ENCODE measurements at places on chromosomes 7 and 10.

- DNase-seq: no peak
These were observed 639 bp downstream of the TSPAN13 start for GRCh38 chr7:16753932-16754855.

DNA sequence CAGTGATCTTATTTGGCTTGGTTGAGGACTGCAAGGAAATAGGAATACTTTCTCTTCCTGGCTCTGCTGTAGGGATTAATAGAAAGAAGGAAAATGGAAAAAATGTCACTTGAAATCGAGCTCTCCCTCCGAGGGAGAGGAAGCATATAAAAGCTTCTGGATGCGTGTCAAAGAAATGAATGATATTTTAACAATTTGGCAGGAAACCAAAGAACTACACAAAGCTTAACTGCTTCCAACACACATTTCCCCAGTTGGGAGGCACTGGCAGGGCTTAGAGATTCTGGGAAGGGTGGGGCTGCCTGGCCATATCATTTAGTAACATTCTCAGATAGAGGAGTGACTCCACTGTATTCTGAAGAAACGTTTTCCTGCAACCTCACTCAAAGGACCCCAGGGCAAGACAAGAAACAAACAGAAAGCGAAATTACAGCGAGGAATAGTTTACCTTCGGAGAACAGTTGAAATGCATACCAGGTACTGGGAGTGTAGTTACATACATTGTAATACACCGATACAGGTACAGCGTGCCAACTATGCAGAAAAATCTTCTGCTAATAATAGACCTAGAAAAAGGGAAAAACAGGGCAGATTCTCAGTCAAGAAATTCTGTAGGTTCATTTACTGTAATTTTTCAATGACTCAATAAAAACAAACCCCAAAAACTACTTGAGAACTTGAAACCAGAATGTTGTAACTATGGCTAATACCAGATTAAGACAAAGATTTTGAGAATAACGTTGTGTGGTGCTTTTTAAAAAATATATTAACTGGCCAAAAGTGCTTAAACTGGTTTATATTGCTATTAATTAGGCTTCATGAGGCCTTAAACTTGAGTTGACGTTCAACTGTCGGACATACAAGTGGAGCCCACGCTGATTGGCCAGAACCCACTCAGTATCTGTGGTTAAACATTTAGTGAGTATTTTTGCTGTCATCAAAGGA, 75.7 kb upstream of the ASAH2 start:
- no peak for DNase-seq

- DNase-seq: no peak
These were observed 247.7 kb downstream of the TFEC start for GRCh38 chr7:115782696-115783490.

- no peak for DNase-seq
These were observed 168.6 kb upstream of the CSTF2T start for GRCh38 chr10:51867956-51868355.

DNA sequence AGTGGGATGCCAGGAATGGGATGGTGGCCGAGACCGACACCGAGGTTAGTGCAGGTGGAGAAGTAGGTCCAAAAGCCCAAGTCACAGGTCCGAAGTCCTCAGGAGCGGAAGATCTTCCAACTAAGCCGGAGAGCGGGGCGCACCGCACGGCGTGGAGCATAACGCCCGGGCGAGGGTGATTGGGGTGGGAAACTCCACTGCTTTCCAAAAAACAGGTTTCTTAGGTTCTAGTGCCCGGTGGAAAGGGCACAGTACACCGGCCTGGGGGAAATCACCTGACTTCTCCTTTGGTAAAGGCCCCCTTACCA, 11.4 kb upstream of the SPAG6 start:
- DNase-seq: no peak

- no peak for DNase-seq
These were observed 178.4 kb downstream of the ARHGAP12 start for GRCh38 chr10:31749981-31750840.

DNA sequence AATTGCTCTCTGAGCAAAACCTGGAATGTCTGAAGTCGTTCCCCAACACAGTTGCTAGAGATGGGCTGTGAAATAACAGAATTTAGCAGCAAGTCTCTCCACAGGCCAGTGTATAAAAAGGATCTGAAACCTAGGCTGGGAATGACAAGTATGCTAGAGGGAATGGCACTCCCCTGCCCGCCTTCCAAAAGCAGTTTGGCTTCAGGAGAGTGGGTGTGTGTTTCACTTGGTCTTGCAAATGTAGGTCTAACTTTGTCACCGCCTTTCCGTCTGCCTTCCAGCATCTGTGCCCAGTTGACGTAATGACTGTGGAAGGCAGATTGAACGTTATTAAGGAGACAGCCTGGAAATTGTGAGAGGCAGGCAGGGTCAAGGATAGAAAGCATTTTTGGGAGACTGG, 18.0 kb upstream of the MTURN start:
- no peak for DNase-seq

DNA sequence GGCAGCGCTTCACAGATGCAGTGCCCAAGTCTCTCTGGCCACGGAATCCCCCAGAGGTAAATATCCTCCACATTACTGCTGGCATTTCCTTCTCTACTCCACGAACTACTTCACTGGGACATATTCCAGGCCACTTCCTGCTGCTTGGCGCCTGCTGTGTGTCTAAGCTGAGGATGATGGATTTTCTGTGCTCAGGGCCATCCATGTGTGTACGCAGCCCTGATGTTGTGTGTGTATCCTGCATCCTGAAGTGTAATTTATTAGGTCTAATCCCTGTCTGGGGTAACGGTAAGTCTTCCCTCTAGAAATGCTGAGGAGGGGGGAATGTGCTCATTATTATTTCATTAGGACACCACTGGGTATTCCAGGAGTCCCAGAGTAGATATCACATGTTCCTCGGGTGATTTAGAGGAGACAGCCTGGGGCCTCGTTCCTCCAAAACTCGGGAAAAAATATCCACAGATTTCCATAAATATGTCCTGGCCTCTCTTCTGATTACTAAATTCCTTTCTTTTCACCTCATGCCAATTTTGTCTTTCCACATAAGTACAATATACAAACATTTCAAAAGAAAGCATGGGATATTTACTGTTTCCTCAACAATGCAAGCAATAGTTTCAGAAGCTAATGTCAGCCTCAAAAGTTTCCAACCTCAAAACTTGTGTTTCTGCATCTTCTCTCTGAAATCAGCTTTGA, 25.5 kb upstream of the HABP2 start:
- DNase-seq: no peak

- no peak for DNase-seq
These were observed 30.3 kb downstream of the PIK3CG start for GRCh38 chr7:106895246-106895864.

- no peak for DNase-seq
These were observed 117.6 kb upstream of the PDLIM1 start for GRCh38 chr10:95408148-95408960.

DNA sequence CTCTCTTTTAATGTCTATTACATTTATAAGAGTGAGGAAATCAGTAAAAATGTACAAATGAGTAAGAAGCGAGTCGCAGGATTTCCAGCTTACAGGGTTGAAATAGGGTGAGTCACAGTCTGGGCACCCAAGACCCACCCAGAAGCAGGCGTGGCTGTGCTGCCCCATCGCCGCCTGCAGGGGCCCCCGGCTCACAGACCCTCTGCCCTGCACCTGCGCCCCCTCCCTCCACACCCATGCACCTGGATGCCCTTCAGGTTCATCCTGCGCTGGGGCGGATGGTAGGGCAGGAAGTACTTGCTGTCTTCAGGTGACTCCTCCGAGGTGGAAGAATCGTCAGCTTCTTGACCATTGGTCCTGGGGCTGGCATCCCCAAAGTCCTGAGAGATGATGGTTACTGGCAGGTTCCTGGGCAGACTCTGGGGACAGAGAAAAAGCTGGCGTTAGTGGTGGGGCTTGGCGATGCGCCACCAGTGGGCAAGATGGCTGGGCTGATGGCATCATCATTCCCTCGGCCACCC, 90.2 kb upstream of the GNA12 start:
- no peak for DNase-seq

DNA sequence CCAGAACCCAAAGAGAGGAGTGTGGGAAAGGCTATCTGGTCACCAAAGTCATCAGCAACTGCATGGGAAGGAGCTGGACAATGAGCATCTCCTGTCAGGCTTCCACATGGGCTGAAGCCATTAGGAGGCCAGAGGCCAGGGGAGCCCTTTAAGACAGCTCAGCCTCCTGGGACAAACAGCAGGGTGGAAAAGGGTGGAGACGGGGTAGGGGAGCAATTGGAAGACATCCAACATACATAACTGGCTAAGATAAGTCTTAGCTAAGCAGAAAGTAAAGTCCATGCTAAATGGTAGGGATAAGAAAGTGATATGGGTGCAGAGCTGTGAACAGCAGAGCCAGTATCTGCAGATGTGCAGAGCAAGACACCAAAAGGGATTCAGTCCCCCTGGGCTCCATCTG, 1.5 kb upstream of the OAT start:
- DNase-seq: no peak

- DNase-seq: peak; percentile 46
These were observed 238.4 kb downstream of the DIP2C start for GRCh38 chr10:451021-451471.

GRCh38 chr7:79287981-79288380, 165.5 kb downstream of the MAGI2 start:
- no peak for DNase-seq

- no peak for DNase-seq
These were observed 9.2 kb upstream of the NT5C2 start for GRCh38 chr10:103202319-103202718.

DNA sequence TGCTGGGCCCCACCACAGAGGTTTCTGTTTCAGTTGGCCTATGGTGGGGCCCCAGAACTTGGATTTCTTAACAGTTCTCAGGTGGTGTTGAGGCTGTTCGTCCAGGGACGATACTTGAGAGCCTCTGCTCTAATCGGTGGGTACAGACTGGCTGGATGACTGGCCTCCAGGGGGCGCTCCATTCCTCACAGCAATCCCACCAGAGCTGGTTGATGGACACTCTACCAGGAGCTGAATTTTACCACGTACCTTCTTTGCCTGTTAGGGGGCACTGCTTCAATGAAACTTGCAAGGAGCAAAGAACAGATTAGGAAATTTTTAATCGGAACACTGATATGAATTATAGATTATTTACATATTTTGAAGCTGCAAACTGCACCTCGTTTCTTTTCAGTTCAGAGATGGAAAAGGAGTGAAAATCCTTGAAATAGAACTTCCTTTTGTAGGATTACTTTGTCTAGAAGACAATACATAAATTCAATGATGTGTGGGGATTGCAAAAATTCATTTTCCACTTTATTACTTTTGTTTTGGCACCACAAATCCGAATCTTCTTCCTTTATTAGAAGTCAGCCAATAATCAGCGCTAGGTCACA, 44.8 kb downstream of the KBTBD2 start:
- DNase-seq: peak; percentile 28

DNA sequence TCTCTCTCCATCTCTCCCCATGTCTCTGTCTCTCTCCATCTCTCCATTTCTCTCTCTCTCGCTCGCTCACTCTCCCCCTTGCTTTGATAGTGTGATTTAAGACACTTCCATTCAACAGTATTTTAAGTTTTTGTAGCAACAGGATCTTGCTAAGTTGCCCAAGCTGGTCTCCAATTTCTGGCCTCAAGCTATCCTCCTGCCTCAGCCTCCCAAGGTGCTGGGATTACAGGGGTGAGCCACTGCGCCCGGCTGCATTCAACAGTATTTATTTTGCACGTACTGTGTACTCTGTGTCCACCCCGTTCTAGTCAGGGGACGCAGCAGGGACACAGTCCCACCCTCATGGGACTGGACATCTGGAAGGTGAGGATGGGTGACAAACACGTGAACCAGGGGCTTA, 14.4 kb upstream of the PDGFA start:
- DNase-seq: no peak

DNA sequence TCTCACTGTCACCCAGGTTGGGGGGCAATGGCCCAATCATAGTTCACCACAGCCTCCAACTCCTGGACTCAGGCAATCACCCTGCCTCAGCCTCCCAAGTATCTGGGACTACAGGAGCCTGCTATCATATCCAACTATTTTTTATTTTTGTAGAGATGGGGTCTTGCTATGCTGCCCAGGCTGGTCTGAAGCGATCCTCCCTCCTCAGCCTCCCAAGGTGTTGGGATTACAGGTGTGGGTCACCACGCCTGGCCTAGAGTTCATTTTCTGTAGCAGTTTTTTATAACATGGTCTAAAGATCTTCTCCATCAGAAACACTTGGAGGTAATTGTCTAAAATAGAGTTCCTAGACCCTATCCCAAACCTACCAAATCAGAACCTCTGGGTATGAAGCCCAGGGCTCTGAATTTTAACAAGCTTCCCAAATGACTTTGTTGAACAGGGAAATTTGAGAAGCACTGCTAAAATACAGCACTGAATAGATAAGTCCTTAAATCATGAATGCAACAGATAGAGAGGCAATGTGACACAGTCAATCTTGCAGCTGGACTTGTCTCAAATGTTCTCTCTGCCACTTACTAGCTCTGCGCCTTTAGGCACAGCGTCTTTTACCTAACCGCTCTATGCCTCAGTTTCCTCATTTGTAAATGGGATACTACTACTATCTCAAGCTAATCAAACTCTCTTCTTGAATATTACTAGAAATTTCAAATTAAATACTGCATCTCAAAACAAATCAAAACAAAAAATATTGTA, 63.7 kb downstream of the CYTH3 start:
- no peak for DNase-seq

- DNase-seq: no peak
These were observed 104.4 kb downstream of the STRA8 start for GRCh38 chr7:135337977-135338550.

- no peak for DNase-seq
These were observed 40.3 kb downstream of the NEURL1 start for GRCh38 chr10:103533827-103534226.

- DNase-seq: no peak
These were observed 40.8 kb downstream of the VOPP1 start for GRCh38 chr7:55531536-55531935.

- DNase-seq: no peak
These were observed 35.3 kb downstream of the DIP2C start for GRCh38 chr10:653991-654646.

- no peak for DNase-seq
These were observed 1053.2 kb downstream of the REEP3 start for GRCh38 chr10:64574371-64574770.

GRCh38 chr7:35289376-35289775, 35.5 kb upstream of the TBX20 start:
- no peak for DNase-seq

DNA sequence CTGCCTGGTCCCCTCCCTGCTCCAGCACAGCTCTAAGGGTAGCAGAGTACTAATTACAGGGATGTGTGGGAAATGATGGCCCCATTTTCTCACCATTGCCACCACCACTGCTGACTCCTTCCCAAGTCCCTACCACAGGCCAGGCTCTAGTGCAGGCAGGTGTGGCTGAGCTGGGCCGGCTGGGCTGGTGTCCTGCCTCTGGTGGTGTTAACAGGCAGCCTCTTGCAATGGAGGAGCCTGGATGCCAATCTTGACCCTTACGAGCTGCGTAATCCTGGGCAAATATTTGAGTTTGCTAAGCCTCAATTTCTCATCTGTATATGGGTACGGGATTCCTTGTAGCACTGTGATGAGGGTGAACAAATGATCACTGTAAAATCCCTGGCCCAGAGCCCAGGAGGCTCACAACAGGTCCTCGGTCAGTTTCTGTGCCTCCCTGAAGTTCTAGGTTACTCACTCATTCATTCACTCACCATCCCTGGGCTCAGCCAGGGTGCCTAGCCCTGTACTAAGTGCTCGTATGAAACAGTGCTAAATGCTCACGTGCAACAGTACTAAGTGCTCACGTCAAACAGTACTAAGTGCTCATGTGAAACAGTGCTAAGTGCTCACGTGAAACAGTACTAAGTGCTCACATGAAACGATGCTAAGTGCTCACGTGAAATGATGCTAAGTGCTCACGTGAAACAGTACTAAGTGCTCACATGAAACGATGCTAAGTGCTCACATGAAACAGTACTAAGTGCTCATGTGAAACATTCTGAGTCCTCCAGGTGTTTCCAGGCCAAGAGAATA, 2.3 kb upstream of the FZD9 start:
- no peak for DNase-seq

- DNase-seq: no peak
These were observed 3.7 kb upstream of the C10orf71 start for GRCh38 chr10:49295297-49295696.

All from GM18507 (cell line).